ENCODE measurements at places on chromosomes 5 and 9.

DNA sequence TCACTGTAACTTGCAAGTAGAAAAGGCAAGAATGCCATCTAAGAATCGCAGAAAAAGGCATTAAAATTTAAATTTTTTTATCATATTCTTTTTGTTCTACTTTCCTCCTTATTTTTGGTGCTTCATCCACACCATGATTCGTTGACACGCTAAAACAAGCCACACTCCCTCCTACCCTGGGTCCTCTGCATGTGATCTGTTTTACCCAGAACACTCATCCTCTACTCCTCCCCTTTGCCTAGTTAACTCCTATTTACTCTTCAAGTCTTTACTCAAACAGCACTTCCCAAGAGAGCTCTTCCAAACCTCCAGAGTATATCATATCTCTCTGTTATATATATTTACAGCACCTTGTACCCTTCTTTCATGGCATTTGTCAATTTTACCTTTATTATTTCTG lies 61.4 kb upstream of the SRP19 start:
- no peak for DNase-seq

- no peak for DNase-seq
These were observed 2.1 kb downstream of the ZNF608 start for GRCh38 chr5:124744170-124744971.

DNA sequence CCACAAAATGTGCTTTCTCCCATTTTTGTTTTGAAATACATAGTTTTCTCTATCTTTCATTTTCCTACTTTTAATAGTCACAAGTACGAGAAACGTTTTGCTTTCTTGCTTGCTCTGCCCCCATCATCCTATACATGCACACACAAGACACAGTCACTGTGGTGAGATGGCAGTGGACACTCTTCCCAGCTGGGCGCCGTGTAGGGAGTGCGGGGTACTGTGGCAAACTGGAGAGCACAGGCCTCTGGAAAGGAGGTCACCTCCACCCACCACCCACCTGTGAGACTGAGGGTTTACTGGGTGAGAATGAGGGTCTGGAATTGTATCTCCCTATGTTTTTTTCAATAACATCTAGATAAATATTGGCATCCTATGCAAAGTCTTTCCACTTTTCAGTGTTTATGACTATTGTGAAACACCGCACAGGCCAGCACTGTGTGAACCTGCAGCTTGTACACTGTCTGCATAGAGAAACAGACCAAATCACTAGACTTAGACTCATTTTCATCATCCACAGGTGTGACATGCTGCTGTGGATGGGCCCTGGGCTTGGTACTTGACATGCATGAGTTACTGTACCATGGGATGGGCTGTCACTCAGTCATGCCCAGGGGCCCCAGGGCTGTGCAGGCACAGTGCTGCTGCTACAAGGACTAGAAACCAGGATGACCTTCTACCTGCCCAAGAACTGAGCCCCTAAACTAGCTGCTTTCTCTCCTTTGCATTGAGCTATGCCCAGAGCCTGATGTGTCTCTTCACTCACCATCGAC lies 118.1 kb upstream of the LMX1B start:
- no peak for DNase-seq

DNA sequence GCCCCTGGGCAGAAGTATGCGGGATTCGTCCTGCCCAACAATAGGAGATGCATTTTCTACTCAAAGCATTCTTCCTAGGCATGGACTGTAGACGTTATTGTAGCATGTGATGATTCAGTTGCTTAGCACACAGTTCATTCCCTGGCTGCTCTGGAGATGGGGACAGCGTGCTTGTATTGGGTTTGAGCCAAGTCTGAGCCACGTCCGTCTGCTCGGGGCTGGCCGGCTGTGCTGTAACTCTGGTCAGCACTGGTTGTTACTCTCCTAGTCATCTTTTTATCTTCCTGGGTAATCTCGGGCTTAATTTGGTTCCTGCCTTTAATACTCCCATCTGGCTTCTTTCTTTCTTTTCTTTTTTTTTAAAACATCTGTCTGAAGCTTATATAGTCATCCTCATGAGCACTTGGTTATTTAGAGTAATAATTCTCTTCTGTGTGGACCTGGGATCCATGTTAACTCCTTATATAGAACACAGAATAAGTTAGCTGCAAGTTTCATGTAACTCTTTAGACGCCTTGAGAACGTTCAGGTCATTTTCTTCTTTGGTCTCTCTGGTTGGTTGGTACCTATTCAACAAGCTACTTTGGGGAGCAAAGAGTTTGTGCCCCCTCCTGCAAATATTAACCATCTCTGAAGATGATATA lies 118.8 kb upstream of the RPS23 start:
- DNase-seq: no peak

DNA sequence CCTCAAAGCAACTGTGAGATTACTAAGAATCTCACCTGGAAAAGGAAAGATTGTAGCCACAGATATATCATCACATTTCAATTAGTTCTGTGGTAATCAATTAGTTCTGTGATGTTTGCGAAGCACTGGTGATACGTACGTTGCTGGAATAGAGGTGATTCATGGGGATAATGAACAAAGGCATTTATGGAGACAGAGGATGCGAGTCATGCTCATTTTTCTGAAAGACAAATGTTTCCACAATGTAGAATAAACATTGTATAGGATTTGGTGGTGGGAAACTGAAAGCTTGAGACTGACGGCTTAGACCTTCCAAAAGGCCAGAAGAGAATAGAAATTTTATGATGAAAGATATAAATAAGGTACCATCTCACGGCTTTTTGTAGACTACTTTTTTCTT lies 507.3 kb upstream of the TYRP1 start:
- no peak for DNase-seq

- DNase-seq: no peak
These were observed 90.3 kb downstream of the ZNF618 start for GRCh38 chr9:113966394-113966793.

- DNase-seq: no peak
These were observed 24.4 kb upstream of the TDRD7 start for GRCh38 chr9:97387504-97387886.

- DNase-seq: no peak
These were observed 171.8 kb downstream of the SEMA5A start for GRCh38 chr5:9374025-9374424.

- peak; percentile 35 for DNase-seq
These were observed 960 bp downstream of the CANX start for GRCh38 chr5:179699616-179700237.

GRCh38 chr9:23278561-23278960 lies 547.5 kb downstream of the ELAVL2 start:
- no peak for DNase-seq

- DNase-seq: no peak
These were observed 20.6 kb upstream of the ANP32B start for GRCh38 chr9:97962575-97962974.

GRCh38 chr9:22427226-22427880 lies 19.3 kb upstream of the DMRTA1 start:
- no peak for DNase-seq

GRCh38 chr5:44881266-44881665 lies 72.5 kb downstream of the MRPS30 start:
- DNase-seq: no peak

- no peak for DNase-seq
These were observed 161.4 kb upstream of the KLF4 start for GRCh38 chr9:107650995-107651394.

DNA sequence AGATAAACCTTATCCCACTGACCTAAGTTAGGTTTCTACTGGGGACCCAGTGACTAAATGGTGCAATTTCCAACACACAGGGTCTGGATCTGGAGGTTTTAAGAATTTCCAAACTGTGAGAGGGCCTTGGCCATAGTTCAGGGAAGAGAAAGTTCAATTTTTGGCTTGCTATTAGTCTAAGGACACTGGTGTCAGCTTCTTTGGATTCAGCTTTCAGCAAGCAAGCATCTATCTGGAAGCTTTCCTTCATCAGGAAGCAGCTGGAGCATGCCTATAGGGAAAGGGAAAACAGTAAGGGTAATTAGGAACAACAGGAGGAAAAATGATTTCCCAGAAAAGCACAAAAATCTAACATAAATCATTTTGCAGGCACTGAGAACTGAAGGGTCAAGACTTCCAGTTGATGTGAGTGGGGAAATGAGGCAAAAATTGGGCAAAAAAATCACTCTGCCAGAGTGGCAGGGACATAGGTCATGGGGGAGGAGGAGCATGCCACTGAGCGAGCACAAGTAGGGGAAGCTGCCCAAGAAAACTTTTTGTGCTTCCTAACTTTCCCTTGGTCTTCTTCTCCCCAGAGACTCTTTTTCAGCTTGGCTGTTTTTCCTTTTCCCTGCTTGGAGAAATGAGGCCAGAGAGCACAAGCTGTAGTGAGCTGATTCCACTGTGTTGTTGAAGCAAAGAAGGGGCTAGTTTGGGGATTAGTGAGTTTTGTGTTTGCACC lies 299.6 kb downstream of the FGF10 start:
- DNase-seq: no peak

GRCh38 chr5:107383414-107383813 lies 287.3 kb downstream of the EFNA5 start:
- no peak for DNase-seq

- DNase-seq: no peak
These were observed 78.3 kb upstream of the IRX1 start for GRCh38 chr5:3517348-3517747.

DNA sequence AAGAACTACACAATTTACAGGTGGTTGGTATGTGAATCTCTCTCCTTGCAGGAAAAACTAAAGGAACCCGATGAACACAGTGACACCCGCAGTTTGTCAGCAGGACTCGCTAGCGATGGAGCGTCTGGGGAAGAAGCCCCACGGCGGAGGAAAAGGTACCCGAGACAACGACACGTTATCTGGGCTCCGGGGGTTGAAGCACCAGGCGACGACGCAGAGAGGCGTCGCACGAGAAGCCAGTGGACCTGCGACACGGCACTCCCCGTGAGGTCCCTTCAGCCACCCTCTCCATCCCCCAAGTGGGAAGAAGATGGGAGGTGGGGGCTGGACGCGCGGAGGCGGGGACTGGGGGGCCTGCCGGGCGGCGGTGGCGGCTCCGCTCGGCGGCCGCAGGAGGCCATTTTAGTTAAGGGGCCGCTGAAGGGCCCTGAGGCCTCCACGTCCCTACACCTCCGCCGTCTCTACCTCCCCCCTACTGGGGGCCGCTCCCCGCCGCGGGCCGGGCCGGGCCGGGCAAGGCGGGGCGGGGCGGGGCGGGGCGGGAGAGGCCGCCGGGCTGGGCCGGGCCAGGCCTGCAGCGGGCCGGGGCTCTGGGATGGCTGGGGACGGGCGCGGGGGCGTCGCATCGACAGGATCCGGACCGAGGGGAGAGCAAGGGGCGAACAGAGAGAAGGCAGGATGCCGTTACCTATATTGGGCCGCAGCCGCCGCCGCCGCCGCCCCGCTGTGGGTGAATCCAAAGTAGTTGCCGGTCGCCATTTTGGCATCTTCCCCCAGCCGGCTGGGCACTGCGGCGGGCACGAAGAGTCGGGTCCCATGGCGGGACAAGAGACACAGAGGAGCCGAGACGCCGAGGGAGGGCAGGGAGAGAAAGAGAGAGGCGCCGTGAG lies 754 bp downstream of the ZFR start:
- peak; percentile 36 for DNase-seq

DNA sequence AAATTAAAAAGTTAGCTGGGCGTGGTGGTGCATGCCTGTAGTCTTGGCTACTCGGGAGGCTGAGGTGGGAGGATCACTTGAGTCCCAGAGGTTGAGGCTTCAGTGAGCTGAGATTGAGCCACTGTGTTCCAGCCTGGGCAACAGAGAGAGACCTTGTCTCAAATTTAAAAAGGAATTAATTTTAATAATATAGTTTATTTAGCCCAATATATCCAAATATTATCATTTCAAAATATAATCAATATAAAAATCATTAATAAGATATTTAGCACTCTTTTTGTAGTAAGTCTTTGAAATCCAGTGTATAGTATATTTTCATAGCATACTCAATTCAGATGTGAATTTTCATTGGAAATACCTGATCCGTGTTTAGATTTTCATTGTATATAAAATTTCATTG lies 43.2 kb upstream of the ORM1 start:
- DNase-seq: no peak

- no peak for DNase-seq
These were observed 1.3 kb downstream of the EDIL3 start for GRCh38 chr5:84383296-84383815.

- DNase-seq: no peak
These were observed 103.1 kb upstream of the TXNDC8 start for GRCh38 chr9:110440796-110441195.

GRCh38 chr5:110842948-110843347 lies 104.1 kb downstream of the SLC25A46 start:
- DNase-seq: no peak

DNA sequence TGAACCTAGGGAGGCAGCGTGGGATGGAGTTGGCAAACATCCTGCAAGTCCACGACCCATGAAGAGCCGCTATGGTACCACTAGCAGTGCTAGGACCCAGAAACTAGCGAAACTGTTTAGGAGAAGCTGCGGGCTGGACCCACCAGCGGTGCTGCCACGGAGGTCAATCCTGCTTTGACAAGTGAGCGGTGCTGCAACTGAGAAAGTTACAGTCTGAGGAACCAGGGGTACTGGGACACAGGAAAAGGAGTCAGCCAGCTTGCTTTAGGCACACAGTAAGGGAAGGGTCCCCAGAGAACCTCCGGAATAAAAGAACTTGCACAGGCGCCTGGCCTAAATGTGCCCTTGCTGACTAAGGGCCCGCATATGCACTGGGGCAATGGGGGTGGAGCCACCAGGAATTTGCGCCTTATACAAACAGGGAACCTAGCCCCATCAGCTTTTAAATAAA lies 23.6 kb upstream of the ANXA2R start:
- DNase-seq: no peak

GRCh38 chr5:125972706-125973105 lies 450.5 kb upstream of the GRAMD2B start:
- no peak for DNase-seq

DNA sequence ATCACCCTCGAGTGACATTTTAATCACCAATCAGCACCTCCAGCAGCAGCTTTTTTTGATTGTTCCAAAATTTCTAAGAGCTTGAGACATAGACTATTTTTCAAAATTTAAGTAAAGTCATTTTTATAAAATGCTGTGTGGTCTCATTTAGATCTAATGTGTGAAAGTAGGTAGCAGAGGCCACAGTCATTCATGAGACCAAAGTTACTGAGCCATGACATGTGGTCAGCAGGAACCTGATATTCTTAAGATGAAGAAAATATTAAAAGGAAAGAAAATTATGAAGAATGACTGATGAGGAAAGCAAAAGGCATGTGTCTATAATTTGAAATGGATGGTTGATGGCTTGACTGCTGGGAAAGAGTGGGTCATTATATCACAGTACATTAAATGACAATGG lies 7.2 kb downstream of the FREM1 start:
- no peak for DNase-seq

Data from stimulated activated CD4-positive, alpha-beta T cell treated with anti-CD3 and anti-CD28 coated beads, TNF-alpha, amount 100 ng/mL, for 24 hours (primary cell).